Suprapubic skin (tissue), 4 donors: ENCODE measurements at places on chromosomes 13 and 19. TPM values are rescaled to one million over a fixed set of nuclear protein-coding genes. Genes with fewer than 3 reads are reported as not detected.

Gene AZU1
- total RNA-seq: not detected

Gene S1PR4
- 0.42 TPM for total RNA-seq

Gene SMAD9
- 0.98 TPM for total RNA-seq

Gene FFAR3
- not detected for total RNA-seq

Gene KLF1
- not detected for total RNA-seq

Gene SIAH3
- 0.38 TPM for total RNA-seq

Gene ZNF331
- 20.5 TPM for total RNA-seq

Gene N4BP2L2
- total RNA-seq: 153 TPM
